Amniotic epithelial cell (primary cell): ENCODE measurements at places on chromosomes 4 and X.

GRCh38 chrX:30637874-30638815, 15.1 kb upstream of the GK start:
- no peak for DNase-seq

- DNase-seq: no peak
Observed at GRCh38 chrX:152847281-152847680, 16.4 kb downstream of the NSDHL start.

- no peak for DNase-seq
Observed at GRCh38 chrX:150567645-150568319, 639 bp upstream of the MTM1 start.

GRCh38 chr4:159298502-159298901, 195.6 kb downstream of the RAPGEF2 start:
- DNase-seq: peak; percentile 61

GRCh38 chrX:5307416-5307815, 921.3 kb downstream of the NLGN4X start:
- no peak for DNase-seq

DNA sequence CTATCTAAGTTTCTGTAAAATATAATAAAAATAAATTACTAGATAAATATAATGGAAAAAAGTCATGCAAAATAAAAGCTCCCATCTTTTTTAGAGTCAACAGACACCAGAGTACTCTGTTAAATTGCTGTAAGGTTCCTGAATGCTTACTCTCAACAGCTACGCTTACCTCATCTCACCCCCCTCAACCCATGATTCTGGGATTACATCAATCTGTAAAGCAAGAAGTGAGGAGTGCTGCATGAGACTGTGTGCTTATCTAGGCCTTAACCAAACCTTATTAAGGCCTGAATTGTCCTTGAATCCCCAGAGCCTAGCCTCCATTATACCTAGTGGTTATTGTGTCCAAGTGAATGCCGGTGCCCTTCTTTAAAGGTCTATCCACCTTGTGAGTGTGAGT, 735.8 kb downstream of the RPA4 start:
- no peak for DNase-seq

- DNase-seq: peak; percentile 34
Observed at GRCh38 chrX:12894074-12895030, 12.1 kb upstream of the TLR8 start.

- DNase-seq: no peak
Observed at GRCh38 chrX:57977992-57978391, 67.7 kb upstream of the ZXDA start.

- DNase-seq: no peak
Observed at GRCh38 chrX:8403988-8404387, 60.6 kb upstream of the VCX3B start.

- DNase-seq: no peak
Observed at GRCh38 chr4:177384856-177385397, 57.3 kb downstream of the AGA start.

GRCh38 chr4:78661921-78662521, 110.5 kb downstream of the ANXA3 start:
- peak; percentile 23 for DNase-seq

GRCh38 chr4:78653655-78654054, 102.1 kb downstream of the ANXA3 start:
- DNase-seq: peak; percentile 69

GRCh38 chr4:184434021-184434420, 40.3 kb downstream of the IRF2 start:
- no peak for DNase-seq

GRCh38 chr4:179097741-179098140, 1655.5 kb upstream of the AGA start:
- peak; percentile 0 for DNase-seq

GRCh38 chr4:137649711-137650450, 117.6 kb upstream of the PCDH18 start:
- DNase-seq: no peak

DNA sequence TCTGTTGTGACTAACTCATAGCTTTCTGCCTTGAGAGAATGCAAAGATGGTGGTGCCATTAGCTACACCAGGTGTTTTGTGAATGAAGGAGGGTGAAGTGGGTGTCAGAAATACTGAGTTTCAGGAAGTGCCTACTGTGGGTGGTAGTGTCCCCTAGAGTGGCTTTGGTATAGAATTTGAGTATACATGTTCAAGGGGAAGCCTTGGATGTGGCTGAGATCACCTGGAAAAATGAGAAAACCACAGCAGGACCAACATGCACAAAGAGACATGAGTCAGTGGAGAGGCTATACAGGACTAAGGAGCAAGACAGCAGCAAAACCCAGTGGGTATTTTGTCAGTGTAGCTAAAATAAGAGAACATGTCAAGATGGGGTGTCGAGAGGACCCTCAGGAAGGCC, 204.3 kb upstream of the TBL1X start:
- no peak for DNase-seq

GRCh38 chr4:115664285-115664684, 550.9 kb upstream of the NDST4 start:
- no peak for DNase-seq

DNA sequence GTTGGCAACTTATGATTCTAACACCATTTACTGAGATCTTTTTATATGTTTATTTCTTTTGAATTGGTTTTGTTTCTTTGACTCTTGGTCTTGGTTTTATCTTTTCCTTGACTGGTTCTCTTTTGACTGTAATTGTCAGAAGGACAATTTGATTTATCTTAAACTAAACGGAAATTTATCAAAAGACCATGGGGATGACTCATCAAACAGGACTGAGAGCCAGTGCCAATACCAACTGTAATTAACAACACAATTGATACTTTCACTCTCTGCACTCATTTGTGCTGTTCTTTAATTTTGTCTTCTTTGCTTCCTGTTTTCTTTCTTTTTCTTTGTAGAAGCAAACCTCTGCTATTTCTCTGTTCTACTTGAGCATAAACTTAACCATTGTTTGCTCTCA, 776.8 kb downstream of the CCSER1 start:
- no peak for DNase-seq

DNA sequence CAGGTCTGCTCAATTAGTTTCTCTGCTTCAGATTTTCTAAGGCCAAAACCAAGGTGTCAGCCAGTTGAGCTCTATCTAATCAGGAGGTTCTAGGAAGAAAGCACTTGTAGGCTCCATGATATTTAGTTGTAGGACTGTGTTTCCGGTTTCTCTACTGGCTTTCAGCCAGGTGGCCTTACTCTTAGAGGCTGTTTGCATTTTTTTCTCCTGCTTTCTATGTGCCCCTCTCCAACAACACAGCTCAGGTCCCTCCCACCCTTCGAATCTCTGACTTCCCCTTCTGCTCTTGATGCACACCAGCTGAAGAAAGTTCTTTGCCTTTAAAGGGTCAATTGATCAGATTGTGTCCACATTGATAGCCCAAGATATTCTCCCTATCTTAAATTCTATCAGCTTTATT, 245.2 kb downstream of the RAB28 start:
- no peak for DNase-seq

DNA sequence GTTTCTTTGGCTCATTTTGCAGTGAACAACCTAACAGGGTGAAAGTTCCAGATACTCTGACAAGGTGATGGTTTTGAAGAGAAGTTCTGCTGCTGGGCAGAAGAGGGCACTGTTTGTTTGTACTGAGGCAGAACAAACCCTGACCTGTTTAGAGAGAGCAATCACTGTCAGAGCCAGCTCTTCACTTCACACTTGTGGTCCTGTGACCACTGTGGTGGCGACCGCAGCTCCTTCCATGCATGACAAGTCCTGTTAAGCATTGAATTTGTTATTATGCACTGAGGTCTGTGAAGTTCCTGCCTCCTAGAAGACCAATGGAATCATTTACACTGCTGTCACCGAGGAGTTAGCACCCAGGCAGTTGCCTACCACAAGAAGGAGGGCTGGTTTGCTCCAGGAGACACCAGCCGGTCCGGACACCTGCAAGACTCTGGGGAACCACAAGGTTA, 86.6 kb downstream of the ZNF330 start:
- peak; percentile 71 for DNase-seq

- no peak for DNase-seq
Observed at GRCh38 chrX:48913605-48914366, 2.3 kb upstream of the SLC35A2 start.

GRCh38 chrX:69021141-69021960, 143.9 kb downstream of the PJA1 start:
- DNase-seq: no peak

- DNase-seq: peak; percentile 88
Observed at GRCh38 chrX:111519215-111519614, 7.8 kb downstream of the SERTM2 start.

DNA sequence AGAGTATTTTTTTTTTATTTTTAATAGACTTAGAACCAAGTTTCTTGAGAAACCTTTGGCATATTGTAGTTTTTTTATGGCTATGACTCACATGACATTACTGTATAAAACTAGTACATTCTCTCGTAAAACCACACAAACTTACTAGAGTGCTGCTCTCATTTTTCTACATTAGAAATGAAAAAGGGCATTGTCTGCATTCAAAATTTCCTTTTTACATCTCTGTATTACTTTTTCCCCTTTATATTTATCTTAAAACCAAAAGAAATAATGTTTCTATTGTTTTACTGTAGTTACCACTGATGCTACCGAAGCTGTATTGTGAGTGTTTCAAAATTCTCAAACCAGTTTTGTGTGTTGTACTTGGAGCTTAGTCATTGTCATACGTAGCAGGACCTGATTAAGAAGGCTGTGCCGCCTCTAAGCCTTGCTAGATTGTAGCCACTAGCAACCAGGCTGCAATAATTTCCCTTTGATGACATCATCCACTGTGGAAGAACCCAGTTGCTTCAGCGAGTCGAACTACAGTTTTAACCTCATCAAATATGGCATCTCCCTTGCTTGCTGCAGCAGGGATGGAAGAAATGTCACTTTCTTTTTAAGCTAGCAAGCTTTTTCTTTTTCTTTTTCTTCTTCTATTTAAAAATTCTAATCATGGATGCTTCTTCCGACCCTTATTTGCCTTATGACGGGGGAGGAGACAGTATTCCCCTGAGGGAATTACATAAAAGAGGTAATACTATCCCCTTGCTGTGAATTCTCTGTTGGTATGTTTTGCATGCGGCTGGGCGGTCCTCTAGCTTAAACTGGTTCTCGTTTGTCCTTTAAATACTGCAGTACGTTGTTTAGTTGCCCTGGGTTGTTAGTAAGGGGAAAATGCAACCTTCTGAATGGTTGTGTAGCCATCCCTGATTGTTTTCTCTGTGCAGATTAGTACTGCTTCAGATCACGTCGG, 39.6 kb downstream of the CLCN3 start:
- peak; percentile 99 for DNase-seq
